Uterine smooth muscle cell (primary cell): ENCODE measurements at places on chromosomes 5 and 9. TPM values are rescaled to one million over a fixed set of nuclear protein-coding genes. Genes with fewer than 3 reads are reported as not detected.

Gene PDE6A
- total RNA-seq: not detected in 2 replicates

Gene PCDH12
- under 0.01 and 0.11 TPM in 2 replicates for total RNA-seq

Gene CYSRT1
- 0.55 and 0.62 TPM in 2 replicates for total RNA-seq

Gene PIP5KL1
- 1.2 and 3.1 TPM in 2 replicates for total RNA-seq

Gene FGF10
- 0.25 and 0.89 TPM in 2 replicates for total RNA-seq

Gene SLC46A2
- not detected in 2 replicates for total RNA-seq

Gene GPX8
- total RNA-seq: 112 and 126 TPM in 2 replicates

Gene CARTPT
- not detected in 2 replicates for total RNA-seq

Gene DRD1
- not detected in 2 replicates for total RNA-seq

Gene SH2D3C
- total RNA-seq: 0.11 and 0.25 TPM in 2 replicates

Gene GCNT4
- 1.4 TPM in 2 replicates for total RNA-seq

Gene PHYHD1
- total RNA-seq: 3.4 and 6.2 TPM in 2 replicates

Gene C9orf153
- total RNA-seq: 0.25 TPM in 1 of 2 replicates, not detected in the other

Gene ARHGEF37
- total RNA-seq: 0.66 and 1.5 TPM in 2 replicates

Gene FAM120AOS
- total RNA-seq: 33.6 and 47.4 TPM in 2 replicates

Gene ADAMTS19
- total RNA-seq: 0.12 and 1.2 TPM in 2 replicates

Gene TOR1B
- 38.0 and 38.7 TPM in 2 replicates for total RNA-seq

Gene PPIC
- 20.9 and 66.4 TPM in 2 replicates for total RNA-seq

Gene INSL4
- not detected in 2 replicates for total RNA-seq

Gene SLC1A1
- total RNA-seq: 15.7 and 21.1 TPM in 2 replicates

Gene DCAF10
- 26.9 and 28.1 TPM in 2 replicates for total RNA-seq

Gene ACTBL2
- total RNA-seq: 0.11 and 0.12 TPM in 2 replicates

Gene ANKRD31
- 0.11 and 0.25 TPM in 2 replicates for total RNA-seq

Gene MELK
- total RNA-seq: 17.2 and 64.6 TPM in 2 replicates

Gene HACD4
- total RNA-seq: 9.1 and 9.9 TPM in 2 replicates

Gene CDH6
- 12.7 and 21.6 TPM in 2 replicates for total RNA-seq

Gene TNC
- 364 and 531 TPM in 2 replicates for total RNA-seq

Gene MORN5
- total RNA-seq: 0.33 TPM in 1 of 2 replicates, not detected in the other

Gene SHROOM1
- 3.9 and 6.3 TPM in 2 replicates for total RNA-seq

Gene PCDHB10
- 0.11 and 0.12 TPM in 2 replicates for total RNA-seq

Gene DMRT2
- total RNA-seq: 0.62 and 1.8 TPM in 2 replicates
